Activated T-cell treated with anti-CD3 and anti-CD28 coated beads for 48 hours (primary cell): ENCODE measurements at places on chromosomes 7 and 10.

DNA sequence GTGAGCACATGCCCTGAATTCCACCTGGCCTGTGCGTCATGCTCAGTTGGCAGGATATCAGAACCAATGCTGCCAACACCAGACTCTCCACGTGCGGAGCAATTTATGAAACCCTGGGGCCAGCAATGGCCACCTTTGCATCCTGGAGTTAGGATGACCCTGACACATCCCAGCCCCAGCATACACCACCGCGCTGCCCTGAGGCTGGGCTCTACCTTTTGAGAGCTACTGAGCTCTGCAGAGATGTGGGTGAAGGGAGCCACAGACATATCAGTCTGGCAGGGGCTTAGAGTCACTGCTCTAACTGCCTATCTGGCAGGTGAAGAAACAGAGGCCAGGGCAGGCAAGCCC lies 41.9 kb downstream of the SYPL1 start:
- DNase-seq, result no peak

DNA sequence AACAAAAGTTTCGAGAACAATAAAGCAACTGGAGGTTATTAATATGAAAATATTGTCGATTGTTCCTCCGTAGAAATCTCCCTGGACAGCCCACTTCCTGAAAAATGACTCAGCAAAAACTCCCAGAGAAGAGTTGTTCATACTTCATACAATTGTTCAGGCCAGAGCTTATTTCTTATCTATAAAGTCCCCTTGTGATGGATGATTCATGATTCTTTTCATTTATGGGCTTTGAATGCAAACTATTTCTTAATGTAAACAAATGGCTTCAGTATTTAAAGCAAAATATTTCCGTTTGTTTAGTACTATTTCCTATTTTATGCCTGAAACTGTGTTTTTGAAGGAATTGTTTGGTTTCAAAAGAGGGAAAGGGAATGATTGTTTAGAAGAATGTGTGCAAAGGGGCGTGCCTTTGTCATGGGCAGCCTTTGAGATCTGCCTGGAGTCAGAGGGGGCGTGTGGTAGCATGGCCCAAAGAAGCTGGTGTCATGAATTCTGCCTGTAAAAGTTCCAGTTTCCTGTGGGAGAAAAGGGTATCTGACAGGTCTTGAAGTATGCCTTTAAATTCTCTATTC lies 26.2 kb upstream of the EXOC6 start:
- DNase-seq, result no peak

GRCh38 chr7:138934861-138935260 lies 46.3 kb downstream of the KIAA1549 start:
- no peak for DNase-seq

DNA sequence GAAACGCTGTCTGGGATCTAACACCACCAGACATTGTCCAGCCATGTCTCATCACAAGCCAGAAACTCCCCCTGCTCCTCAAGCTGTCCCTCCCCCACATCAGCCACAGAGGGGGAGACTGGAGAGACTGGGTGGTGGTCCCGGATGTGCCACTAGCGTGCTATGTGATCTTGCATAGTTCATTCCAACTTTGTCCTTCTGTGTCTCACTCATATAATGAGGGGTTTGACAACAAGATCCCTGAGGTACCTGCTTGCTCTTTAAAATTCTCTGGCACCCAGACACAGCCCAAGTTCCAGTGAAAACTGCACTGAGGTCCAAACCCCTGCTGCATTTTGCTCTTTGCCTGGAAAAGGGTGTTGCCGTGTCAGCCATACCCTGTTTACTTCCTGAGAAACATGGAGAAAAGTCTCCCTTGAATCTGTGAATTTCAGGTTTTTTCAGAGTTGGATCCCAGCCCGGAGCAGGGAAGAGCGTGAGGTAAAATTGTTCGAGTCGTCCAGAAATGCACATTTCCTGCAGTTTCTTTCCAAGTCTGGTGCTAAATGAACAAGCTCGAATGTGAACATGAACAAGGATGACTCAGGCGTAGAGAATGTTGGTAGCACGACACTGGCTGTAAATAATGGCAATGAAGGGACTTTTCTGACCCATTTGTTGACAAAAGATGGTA lies 156.6 kb downstream of the CCDC3 start:
- DNase-seq, result no peak

GRCh38 chr7:124764847-124765400 lies 668 bp downstream of the GPR37 start:
- DNase-seq, result no peak

- no peak for DNase-seq
Measured at GRCh38 chr7:35749556-35749955, 51.3 kb upstream of the SEPTIN7 start.

- DNase-seq, result no peak
Measured at GRCh38 chr7:27998382-27998781, 182.2 kb downstream of the JAZF1 start.

DNA sequence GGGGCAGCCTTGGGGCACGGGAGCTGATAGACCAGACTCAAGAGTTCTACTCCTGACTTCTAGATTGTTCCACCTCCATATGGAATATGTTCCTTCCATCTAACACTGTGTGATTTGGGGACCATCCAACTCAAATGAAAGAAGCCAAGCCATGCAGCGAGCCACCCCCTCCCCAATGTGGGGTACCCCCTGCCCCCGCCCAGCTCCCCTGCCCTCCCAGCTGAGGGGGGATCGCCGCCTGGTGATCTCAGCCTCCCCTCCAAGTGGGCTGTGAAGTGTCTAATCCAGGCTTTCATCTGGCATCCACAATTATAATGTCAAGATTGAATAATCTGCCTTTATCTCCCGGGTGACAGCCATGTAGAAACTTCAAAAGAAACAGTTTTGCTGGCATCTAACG lies 246.1 kb downstream of the RPS24 start:
- no peak for DNase-seq

- DNase-seq, result no peak
Measured at GRCh38 chr7:91185771-91186170, 78.5 kb upstream of the FZD1 start.

GRCh38 chr7:143054621-143055020 lies 2.5 kb downstream of the OR6V1 start:
- no peak for DNase-seq

DNA sequence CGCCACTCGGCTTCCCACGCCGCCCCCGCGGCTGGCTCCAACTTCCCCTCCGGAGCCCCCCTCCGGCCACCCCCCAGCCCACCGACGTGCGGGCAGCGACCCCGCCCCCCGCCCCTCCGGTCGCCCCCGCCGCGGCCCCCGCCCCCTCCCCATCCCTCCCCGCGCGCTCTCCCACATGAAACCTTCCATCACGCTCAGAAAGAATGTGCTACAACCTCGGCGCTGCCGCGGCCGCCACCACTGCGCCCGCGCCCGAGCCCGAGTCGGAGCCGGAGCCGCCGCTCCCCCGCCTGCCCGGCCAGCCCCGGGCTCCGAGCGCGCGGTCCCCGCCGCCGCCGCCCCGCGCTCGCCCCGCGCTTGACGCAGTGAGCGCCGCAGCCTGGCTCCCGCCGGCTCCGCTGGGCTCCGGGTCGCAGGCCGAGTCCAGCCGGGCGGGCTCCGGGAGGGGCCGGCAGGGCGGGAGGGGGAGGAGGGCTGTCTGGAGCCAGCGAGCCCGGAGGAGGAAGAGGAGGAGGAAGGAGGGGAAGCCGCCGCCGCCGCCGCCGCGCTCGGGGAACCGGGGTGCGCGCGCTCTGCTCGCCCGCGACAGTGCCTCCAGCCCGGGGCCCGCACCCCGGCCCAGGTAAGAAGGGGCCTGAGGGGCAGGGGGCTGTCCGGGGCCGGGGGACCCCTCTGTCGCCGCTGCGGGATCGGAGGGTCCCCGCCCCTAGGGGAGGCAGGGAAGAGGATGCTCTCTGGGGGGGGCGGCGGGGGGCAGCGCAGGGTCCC lies 4.3 kb upstream of the ELFN1 start:
- DNase-seq, result no peak

DNA sequence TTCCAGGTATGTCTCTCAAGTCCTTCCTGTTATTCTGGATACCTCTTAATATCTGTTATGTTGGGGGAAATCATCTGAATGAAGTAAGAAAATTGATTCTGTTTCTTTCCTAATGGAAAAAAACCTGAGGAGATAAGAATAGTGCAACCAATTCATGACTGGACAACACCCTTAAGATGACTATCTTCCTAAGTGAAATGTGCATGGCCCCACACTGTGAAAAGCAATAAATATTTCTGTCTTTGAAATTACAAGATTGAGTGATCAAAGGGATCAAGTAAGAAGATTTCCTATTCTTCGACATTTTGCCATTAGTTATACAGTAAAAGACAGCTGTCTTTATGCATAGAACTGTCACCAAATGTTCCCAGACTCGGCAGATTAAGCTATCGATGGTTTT lies 73.9 kb downstream of the CHCHD3 start:
- DNase-seq, result no peak

DNA sequence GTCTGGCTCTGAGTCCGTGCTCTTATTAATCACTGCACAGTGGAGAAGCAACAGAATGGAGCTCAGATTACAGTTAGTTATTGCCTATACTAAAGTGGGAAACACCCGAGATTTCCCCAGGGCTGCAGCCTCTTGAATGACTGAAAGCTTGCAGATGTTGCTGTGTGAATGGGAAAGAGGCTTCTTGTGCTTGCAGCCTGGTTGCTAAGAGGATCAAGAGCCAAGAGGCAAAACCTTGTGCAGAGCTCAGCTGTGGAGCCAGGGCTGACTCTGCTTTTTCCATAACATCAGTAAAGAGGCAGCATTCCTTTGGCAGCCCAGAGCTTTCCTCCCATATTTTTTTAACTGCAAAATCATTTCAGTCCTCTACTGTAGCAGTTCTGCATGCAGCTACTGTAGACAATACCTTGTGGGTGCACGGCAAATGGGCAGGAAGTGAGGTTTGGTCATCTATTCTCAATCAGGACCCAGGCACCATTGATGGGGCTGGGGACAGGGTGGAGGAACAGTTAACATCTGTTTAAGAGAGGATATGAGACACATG lies 86.5 kb downstream of the RALA start:
- no peak for DNase-seq

GRCh38 chr10:100710151-100710871 lies 35.1 kb upstream of the PAX2 start:
- no peak for DNase-seq

- no peak for DNase-seq
Measured at GRCh38 chr7:5700391-5700985, 81.0 kb downstream of the RNF216 start.

DNA sequence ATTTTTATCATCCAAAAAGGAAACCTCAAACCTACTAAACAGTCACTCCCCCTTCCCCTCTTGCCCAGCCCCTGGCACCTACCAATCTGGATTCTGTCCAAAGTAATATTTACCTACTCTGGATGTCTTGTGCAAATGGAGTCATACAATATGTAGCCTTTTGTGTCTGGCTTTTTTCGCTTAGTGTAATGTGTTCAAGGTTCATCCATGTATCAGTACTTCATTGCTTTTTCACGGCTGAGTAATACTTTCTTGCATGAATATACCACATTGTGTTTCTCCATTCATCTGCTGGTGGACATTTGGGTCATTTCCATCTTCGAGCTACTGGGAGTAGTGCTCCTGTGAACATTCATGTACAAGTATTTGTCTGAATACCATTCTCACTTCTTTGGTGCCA lies 113.6 kb downstream of the EEPD1 start:
- no peak for DNase-seq

GRCh38 chr10:80356989-80357850 lies 639 bp downstream of the DYDC2 start:
- no peak for DNase-seq

GRCh38 chr10:27838361-27838760 lies 92.7 kb upstream of the MKX start:
- no peak for DNase-seq

- no peak for DNase-seq
Measured at GRCh38 chr7:16347066-16347826, 74.1 kb downstream of the CRPPA start.

- no peak for DNase-seq
Measured at GRCh38 chr10:77197544-77197943, 440.1 kb downstream of the KCNMA1 start.

- DNase-seq, result peak; percentile 15
Measured at GRCh38 chr7:107446531-107446930, 23.3 kb upstream of the GPR22 start.

GRCh38 chr7:141512597-141512996 lies 38.6 kb upstream of the AGK start:
- DNase-seq, result no peak

- DNase-seq, result no peak
Measured at GRCh38 chr7:2754086-2754485, 66.1 kb downstream of the AMZ1 start.

GRCh38 chr10:91528080-91528479 lies 104.8 kb downstream of the PPP1R3C start:
- DNase-seq, result no peak

DNA sequence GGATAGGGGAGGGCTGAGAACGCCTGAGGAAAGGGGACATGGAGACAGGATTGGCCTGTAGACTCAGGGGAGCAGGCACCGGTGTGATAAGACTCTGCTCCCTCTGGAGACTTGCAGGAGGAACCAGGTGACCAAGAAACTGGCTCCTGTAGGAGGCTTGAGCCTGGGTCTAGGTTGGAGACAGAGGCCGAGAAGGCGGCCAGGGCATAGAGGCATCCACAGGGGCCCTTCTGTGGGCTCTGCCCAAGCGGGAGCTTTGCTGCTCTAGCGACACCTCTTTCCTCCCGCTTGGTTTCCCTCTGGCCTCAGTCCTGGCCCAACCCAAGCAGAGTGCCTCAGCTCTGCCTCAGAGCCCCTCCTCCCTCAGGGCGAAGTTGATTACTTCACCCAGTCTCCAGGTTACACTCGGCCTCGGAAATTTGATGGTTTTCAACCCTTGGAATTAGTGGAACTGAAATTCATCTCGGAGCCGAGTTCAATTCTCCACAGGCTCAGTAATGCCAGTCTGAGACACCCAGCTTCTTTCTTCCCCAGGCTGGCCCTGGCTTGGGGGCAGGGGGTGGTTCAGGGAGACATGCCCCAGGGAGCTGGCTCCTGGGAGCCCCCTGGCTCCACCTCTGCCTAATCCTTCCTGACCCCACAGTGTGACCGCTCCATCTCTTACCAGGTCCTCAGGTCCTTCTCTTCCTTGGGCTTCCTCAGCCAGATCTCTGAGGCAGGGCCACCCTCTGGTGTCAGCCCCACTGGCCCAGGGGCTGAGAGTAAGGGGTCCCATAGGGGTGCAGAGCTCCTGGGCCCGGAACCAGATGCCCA lies 60.4 kb downstream of the PAX2 start:
- no peak for DNase-seq

- no peak for DNase-seq
Measured at GRCh38 chr7:106814887-106815286, 50.2 kb upstream of the PIK3CG start.

GRCh38 chr10:25972631-25973030 lies 38.6 kb downstream of the MYO3A start:
- no peak for DNase-seq

- no peak for DNase-seq
Measured at GRCh38 chr10:30897048-30897447, 134.6 kb downstream of the ZNF438 start.

GRCh38 chr10:8060704-8061121 lies 6.2 kb downstream of the GATA3 start:
- no peak for DNase-seq
